Thoracic aorta (tissue), 2 donors: ENCODE measurements at places on chromosomes 1 and 21. TPM values are rescaled to one million over a fixed set of nuclear protein-coding genes. Genes with fewer than 3 reads are reported as not detected.

RPTN gene
- not detected for total RNA-seq

C1orf185 gene
- total RNA-seq: not detected

PLPPR5 gene
- not detected for total RNA-seq

S100A7A gene
- total RNA-seq: not detected

KCNE2 gene
- total RNA-seq: not detected

SLC45A1 gene
- 6.0 TPM for total RNA-seq

IL20 gene
- not detected for total RNA-seq

FAM72C gene
- total RNA-seq: not detected

SOX13 gene
- total RNA-seq: 27.2 TPM

RUNX1 gene
- 64.7 TPM for total RNA-seq

PERM1 gene
- total RNA-seq: 0.99 TPM

IL6R gene
- total RNA-seq: 48.3 TPM

THEM5 gene
- total RNA-seq: not detected

TSHB gene
- total RNA-seq: not detected

ST6GALNAC3 gene
- 1.4 TPM for total RNA-seq
